ENCODE measurements at places on chromosomes 4 and X. TPM values are rescaled to one million over a fixed set of nuclear protein-coding genes. Genes with fewer than 3 reads are reported as not detected.

The SH2D1A gene
- total RNA-seq = 0.64 TPM

The KLHL15 gene
- 6.9 TPM for total RNA-seq

GRCh38 chr4:113371111-113371510, 321.7 kb downstream of the ANK2 start:
- DNase-seq = no peak

DNA sequence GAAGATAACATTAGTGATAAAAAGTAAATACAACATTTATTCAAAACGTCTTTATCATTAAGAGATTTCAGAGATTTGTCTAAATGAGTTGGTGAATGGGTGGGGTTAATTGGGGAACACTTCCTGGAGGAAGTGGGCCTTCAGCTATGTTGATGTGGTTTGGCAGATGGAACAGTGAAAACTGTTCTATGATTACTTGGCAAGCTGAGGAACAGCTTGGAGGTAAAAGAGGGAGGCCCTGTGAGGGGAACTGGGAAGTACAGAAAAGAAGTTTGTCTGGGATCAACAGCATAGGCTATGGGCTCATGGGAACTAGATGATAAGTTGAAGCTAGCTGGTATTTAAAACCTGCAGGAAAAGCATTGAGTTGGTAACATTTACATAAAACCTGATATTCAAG, 26.0 kb downstream of the OCRL start:
- DNase-seq = no peak

DNA sequence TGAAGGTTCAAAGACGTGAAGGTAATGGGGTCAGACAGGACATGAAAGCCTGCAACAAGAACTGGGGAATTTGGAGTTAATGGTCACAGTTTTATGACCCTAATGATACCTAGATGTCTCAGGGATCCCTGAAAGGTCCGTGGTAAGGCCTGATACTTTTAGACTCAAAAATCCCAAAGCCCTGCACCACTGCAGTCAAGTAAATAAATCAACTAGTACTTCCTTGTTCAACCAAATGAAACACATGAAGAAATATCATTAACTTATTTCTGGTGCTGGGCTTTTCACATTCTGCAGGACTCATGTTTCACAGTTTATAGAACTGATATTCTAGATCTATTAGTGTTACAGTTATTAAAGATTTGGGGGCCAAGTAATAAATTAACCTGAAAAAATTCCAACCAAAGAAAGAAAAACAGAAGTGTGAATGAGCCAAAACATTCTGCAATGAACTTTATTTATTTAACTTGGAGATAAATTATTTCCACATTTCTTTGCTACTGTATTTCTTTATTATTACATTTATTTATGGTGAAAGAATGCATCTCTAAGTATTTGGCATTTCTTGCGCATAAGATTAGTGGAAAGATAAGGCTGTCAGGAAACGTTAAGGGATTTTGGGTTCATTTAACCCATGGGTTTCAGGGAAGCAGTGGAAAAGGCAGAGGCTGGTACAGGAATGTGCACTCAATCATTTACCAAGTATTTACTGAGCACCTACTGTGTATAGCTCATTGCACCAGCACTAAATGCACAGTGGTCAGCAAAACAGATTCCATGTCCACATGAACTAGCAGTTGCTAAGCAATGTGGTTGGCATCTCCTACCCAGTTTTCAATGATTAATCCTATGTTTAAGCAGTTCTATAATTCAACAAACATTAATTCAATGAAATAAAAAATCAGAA, 8.7 kb downstream of the WDFY3 start:
- no peak for DNase-seq
